ENCODE measurements at places on chromosomes 1 and 21.

- DNase-seq, result no peak
Observed at GRCh38 chr1:117821774-117822482, 107.5 kb downstream of the GDAP2 start.

DNA sequence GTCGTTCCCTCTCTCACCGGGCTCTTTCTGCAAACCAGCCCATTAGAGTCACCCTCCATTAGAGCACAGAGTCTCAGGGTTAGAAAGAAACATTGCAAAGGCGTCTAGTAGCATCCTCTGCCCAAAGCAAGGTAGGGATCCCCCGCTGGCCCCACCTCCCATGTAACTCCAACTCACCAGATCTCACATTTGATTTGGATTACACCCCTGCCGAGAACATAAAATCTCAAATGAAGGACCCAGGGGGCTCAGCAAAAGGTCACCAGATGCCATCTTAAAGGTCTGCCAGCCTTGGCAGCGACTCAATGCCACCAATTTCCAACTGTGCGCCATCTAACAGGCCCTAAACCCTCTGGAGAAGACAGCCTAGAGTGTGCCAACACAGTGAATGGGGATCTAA, 14.1 kb downstream of the C1orf87 start:
- no peak for DNase-seq

- DNase-seq, result no peak
Observed at GRCh38 chr1:201156346-201156745, 2.1 kb upstream of the TMEM9 start.

DNA sequence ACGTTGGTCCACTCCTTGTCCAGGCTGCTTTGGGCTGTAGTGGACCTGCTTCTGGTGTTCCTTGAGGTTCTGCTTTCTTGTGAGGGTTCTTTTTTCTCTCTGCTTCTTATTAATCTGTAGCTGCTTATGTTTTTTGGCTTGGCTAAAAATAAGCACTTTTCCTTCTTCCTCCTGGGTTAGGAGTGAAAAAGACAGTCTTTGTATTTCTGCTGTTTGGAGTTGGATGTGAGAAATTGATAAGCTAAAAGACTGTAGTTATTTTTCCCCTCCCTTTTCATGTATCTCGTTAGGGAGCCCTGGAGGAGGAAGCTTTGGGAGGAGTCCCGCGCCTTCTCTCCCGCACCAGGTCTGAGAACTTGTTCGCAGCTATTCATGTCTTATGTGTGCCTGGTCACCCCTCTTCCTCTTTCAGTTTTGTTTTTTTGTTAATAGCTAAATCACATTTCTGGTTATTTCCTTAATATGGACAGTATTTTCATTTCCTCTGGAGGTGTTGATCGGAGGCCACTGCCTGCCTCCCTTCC, 79.0 kb downstream of the GALNT2 start:
- DNase-seq, result peak; percentile 57

- DNase-seq, result no peak
Observed at GRCh38 chr1:66266350-66266749, 267.6 kb upstream of the SGIP1 start.

GRCh38 chr1:47323599-47324031, 9.7 kb upstream of the STIL start:
- no peak for DNase-seq

GRCh38 chr1:92087542-92087941, 7.4 kb downstream of the BTBD8 start:
- no peak for DNase-seq

- no peak for DNase-seq
Observed at GRCh38 chr1:210099921-210100320, 132.7 kb upstream of the SERTAD4 start.

- no peak for DNase-seq
Observed at GRCh38 chr1:223334156-223334555, 29.8 kb downstream of the SUSD4 start.

- DNase-seq, result no peak
Observed at GRCh38 chr1:77060000-77060399, 159.2 kb downstream of the PIGK start.

- DNase-seq, result no peak
Observed at GRCh38 chr1:217184854-217185253, 446.0 kb downstream of the GPATCH2 start.

- DNase-seq, result no peak
Observed at GRCh38 chr1:22733643-22734042, 23.0 kb downstream of the EPHB2 start.

- no peak for DNase-seq
Observed at GRCh38 chr1:19357299-19357986, 45.3 kb downstream of the SLC66A1 start.

DNA sequence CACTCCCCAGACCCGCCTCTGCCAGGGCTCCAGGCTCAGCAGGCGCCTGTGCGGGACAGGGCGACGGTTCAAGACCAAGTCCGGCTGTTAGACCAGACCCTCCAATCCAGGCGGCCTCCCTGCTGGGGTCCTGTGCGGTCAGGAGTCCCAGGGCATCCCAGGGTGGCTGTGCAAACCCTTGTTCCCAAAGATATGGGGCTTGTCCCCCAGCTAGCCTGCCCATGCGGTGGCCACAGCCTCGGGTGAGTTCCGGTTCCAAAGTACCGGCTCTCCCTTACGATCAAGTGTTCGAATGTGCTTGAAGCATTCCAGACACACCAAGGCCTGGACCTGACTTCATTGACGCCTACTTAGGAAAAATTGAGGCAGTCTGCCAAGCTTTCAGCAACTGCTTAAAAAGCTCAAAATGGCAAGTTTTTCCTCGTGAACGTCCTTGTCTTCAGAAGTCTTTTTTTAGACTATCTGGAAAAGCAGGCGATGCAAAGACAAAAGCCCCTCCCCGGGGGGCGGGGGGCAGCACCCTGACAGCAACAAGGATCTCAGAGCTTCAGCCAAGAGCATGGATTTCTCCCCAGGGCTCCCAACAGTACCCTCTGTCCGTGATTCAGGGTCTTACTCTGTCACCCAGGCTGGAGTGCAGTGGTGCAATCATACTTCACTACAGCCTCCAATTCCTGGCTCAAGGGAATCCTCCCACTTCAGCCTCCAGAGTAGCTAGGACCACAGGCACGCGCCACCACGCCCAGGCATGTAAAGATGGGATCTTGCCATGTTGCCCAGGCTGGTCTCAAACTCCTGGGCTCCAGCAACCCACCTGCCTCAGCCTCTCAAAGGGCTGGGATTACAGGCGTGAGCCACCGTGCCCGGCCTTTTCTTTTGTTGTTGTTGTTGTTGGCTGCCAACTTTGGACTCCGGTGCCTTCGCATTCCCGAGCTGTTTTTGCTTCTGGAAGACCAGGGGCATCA, 2.3 kb downstream of the FAAP20 start:
- DNase-seq, result no peak
